ENCODE measurements at places on chromosomes 12 and 14.

- no peak for DNase-seq
Measured at GRCh38 chr12:112905451-112906089, 1.2 kb upstream of the OAS1 start.

DNA sequence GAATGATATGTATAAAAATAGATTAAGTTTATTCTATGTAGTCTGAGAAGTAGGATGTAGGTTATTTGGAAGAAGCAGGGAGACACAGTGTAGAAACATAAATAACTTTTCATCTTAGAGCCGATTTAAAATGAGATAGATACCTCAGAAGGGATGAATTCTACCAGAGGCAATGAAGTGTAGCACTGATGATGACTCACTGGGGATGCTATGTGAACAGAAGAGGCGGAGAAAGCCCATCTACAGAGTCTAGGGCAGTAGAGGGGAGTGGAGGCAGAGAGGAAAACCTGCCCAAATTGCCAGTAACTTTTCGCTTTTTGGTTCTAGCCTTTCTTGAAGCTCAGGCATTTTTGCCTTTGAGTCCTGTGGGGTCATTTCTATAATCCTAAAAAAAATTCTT, 451.8 kb downstream of the ATP23 start:
- DNase-seq = no peak

DNA sequence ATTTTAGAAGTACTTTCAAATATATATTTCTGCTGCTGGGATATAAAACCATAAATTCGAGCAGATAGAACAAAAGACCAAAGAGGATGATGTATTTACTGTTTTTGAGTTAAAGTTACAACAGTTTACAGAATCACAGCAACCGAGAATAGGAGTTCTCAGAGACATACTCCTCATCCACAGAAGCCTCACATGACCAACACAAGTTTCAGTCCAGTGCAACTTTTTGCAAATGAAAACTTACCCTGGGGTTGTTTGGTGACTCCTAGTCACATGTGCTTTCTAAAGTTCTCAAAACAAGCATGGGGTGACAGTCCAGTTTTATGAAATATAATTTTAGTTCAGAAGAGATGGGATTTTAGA, 117.1 kb downstream of the PRKCH start:
- DNase-seq = no peak

DNA sequence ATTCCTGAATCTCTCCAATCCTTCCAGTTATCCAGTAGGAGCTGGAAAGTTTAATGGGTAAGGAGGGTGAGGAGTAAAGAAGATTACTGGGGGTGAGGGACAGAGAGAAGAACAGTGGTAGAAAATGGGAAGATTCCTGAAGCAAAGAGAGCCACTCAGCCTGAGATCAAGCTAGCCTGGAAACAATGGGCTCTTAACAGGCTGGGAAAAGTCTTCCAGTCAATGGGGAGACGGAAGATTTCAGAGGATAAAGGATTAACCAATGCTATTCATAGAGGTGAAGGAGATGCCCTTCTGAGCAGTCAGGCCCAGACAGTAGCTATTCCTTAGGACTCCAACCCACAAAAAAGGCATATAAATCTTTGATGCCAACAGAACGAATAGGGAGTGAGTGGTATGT, 14.8 kb downstream of the GDF11 start:
- no peak for DNase-seq

GRCh38 chr14:29856516-29856915, 71.1 kb downstream of the PRKD1 start:
- no peak for DNase-seq

Data from activated gamma-delta T cell (primary cell).